ENCODE measurements at places on chromosomes 11 and 22.
A peak's percentile ranks its signal among the peaks of the same experiment; 100 is the strongest.

DNA sequence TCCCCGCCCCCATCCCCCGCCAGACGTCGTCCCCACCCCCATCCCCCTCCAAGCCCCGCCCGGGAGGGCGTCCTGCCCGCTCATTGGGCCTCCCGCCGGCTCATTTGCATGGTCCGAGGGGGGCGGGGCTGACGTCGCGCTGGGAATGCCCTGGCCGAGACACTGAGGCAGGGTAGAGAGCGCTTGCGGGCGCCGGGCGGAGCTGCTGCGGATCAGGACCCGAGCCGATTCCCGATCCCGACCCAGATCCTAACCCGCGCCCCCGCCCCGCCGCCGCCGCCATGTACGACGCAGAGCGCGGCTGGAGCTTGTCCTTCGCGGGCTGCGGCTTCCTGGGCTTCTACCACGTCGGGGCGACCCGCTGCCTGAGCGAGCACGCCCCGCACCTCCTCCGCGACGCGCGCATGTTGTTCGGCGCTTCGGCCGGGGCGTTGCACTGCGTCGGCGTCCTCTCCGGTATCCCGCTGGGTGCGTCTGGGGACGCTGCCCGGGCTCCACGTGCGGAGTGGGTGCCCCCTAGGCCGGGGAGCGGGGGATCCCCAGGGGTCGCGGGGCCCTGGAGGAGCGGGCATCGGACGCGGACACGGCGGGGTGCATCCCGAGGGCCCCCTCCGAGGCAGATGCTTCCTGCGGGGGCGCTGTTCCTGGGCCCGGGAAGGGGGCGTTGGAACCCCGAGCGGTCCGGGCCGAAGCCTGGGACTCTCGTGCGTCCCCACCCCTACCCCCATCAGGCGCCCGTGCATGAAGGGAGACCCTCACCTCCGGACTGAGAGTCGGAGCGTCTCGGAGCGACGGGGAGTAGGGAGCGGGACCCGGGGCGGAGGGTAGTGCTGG is at the start of gene PNPLA3:
TSS of gene PNPLA3 (plus strand) at position 175 of the 834 bp plus-strand sequence. CDS start at position 282, 107 bp downstream.
- peak; percentile 91 for DNase-seq

- DNase-seq, result no peak
These were observed 22.8 kb downstream of the LARGE1 start for GRCh38 chr22:33897448-33897835.

- no peak for DNase-seq
These were observed 449 bp upstream of the TOM1 start for GRCh38 chr22:35299217-35299672.

DNA sequence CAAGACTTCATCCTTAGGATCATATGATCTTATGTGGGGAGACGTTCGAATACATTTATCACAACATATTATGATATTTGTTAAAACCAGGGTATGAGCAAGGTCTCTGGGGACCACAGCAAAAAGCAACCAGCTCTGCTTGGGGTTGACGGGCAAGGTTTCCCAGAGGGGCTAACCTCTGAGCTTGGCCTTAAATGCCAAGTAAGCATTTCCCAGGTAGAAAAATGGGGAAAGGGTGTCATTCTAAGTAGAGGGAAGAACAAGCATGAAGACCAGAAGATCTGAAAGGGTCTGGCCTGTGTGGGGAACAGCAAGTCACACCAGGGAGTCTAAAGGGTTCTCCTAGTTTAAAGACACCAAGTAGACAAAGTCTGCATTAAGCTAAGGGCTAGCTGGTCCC is 24.1 kb downstream of the CLMP start:
- no peak for DNase-seq

DNA sequence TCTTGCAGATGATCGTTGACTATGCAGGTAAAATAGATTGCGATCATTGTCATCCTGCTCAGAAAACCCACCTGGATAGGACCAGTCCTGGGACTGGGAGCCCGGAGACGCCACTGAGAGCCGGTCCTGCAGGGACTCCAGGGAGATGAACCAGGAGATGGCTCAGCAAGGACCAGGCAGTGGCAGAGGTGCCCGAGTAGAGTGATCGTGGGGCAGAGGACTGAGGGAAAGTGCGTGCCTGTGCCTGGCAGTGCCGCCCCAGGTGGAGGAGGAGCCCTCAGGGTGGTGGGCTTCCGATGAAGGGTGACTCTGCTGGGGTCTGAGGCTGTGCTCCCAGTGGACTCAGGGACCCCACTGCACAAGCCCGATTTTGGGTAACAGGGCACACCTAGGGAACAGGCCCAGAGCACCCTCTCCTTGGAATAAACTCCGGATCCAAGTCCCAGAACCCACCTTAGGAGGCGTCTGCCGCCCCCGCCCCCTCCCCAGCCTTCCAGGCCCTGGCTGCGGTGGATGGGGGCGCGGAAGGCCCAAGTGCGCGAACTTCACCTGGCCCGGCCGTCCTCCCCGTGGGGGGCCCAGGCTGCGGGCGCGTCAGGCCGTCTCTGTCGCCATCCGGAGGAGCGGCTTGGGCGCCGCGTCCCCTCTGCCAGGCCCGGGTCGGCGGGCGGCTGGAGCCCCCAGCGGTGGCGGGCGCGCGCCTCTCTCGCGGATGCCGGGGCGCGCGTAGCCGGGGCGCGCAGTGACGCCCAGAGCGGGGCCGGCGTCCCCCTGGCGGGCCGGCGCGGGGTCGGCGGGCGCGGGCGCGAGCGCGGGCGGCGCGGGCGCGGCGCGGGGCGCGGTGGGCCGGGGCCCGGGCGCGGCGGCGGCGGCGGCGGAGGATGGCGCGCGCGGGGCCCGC is 1338.8 kb downstream of the BRD1 start:
- peak; percentile 38 for DNase-seq

DNA sequence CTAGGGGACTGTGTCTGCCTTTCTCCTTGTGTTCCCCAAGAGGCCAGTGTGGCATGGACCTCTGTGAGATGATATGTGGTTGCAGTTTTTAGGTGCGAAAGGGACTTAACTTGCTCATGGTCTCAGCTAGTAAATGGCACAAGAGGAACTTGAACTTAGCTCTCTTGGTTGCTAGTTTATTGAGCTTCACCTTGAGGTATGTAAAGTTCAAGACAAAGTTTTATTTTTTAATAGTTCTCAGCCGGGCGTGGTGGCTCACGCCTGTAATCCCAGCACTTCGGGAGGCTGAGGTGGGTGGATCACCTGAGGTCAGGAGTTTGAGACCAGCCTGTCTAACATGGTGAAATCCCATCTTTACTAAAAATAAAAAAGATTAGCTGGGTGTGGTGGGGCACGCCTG is 71.6 kb upstream of the SUSD2 start:
- DNase-seq, result no peak

GRCh38 chr11:87908086-87908485 is 267.2 kb downstream of the RAB38 start:
- no peak for DNase-seq

- DNase-seq, result no peak
These were observed 58.5 kb downstream of the FLI1 start for GRCh38 chr11:128752379-128752778.

GRCh38 chr11:7892840-7893254 is 38.2 kb downstream of the OR10A6 start:
- peak; percentile 49 for DNase-seq

- no peak for DNase-seq
These were observed 13.4 kb upstream of the HYLS1 start for GRCh38 chr11:125873881-125874555.

GRCh38 chr11:46066335-46066734 is 54.9 kb downstream of the PHF21A start:
- peak; percentile 10 for DNase-seq

DNA sequence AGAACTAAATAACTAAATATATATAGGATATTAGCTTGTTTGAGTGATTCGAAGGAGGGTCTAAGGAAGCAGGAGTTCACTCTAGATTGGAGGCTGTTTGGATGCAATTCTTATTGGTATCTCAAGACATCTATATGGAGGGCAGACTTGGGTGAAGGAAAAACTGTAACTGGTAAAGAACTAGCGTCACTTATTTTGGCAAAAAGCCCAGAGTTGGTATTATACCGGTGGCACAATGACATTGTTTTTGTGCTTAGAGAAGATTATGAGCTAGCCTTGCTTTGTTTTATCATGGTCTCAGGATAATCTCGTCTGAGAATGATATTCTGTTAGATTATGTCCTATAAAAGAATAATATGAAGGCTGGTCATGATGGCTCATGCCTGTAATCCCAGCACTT is 6.0 kb upstream of the SLC35F2 start:
- DNase-seq, result no peak

- no peak for DNase-seq
These were observed 154.9 kb downstream of the TRPC6 start for GRCh38 chr11:101428918-101429317.

GRCh38 chr22:44363013-44363979 is 50.5 kb upstream of the SHISAL1 start:
- DNase-seq, result no peak

DNA sequence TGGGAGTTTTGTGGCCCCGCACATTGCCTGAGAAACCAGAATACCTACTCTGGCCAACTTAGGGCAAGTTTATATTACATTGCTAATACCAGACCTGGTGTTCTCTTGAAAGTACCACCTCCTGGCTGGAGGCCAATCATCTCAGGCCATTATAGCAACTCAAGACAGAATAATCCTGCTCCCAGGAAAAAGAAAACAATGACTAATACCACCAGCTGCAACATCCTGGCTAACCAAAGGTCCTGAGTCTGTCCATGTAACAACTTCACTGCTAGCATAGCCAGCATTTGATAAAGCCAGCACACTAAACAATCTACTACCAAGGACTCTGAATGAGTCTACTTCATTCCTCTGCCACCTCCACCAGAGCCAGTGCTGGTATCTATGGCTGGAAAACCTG is 1298.7 kb upstream of the CNTN5 start:
- DNase-seq, result no peak

GRCh38 chr11:90124371-90124770 is 10.1 kb upstream of the NAALAD2 start:
- no peak for DNase-seq

DNA sequence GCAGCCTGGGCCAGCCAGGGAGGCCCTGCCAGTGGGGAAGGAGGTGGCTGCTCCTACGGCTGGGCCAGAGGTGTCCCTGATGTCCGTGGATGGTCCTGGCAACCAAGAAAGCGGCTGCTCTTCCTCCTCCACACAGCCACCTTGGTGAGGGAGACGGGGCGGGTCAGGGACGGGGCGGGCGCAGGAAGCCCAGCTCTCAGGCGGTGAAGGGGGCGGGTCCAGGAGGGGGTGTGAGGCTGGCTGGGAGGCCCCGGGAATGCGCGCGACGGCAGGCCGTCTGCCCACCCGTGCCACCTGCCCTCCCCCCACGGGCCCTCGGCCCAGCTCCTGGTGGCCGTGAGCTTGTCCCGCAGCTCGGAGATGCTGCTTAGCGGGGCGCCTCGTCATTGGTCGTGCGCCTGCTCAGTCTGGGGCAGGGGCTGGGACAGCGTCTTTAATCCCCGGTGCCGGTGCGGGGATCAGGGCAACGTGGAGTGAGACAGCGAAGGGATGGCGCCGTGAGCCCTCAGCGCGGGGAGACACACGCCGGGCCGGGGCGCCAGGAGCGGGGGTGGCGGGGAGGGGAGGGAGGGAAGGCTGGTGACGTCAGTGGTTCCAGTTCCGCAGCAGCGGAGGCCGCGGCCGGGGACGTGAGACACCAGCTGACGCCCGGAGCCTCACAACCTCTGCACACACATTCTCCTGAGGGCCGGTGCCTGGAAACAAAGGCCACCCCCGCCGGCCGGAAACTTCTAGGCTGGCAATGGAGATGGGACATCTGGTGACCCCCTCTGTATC is 6.7 kb upstream of the BRSK2 start:
- peak; percentile 48 for DNase-seq

- DNase-seq, result no peak
These were observed 56.0 kb upstream of the B3GNT6 start for GRCh38 chr11:76978239-76978638.

- no peak for DNase-seq
These were observed 5.9 kb downstream of the ASCL2 start for GRCh38 chr11:2264366-2265053.

GRCh38 chr11:1339066-1339675 is 29.7 kb upstream of the TOLLIP start:
- DNase-seq, result no peak

DNA sequence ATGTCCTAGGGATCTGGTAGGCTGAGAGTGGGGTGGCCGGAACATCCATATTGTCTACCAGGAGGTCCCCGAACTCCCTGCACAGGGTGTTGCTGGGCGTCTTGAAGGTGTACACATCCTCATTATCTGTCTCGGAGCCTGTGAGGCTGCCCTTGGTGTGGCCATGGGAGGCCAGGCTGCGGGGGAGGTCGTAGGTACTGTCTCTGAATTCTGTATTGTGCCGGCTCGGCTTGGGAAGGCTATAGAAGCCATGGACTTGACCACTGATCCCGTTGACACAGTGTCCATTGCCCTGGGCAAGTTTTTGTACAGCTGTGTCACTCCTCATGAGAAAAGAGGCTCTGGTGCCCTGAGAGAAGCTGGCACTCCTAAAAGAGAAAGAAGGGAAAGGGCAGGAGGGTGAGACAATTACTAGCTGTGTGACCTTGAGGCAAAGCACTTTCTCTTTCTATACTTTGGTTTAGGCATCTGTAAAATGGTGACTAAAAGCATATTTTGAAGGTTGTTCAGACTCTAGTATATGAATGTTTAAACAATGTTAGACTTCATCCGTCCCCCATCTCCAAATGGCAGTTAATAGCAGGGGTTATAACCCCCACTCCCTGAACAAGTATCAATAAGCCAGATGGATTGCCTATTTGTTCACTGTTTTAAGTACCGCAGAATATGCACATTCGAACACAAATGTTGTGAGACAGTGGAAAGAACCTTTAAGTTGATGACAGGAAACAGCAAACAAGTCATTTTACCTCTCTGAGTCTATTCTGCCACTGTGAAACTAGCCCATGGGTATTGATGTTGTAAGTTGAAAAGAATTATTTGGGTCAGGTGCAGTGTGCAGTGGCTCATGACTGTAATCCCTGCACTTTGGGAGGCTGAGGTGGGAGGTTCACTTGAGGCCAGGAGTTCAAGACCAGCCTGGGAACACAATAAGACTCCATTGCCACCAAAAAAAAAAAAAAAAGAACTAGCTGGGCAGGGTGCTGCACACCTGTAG is 38.3 kb downstream of the USP35 start:
- no peak for DNase-seq

GRCh38 chr11:71979094-71979493 is 19.6 kb upstream of the IL18BP start:
- DNase-seq, result no peak

DNA sequence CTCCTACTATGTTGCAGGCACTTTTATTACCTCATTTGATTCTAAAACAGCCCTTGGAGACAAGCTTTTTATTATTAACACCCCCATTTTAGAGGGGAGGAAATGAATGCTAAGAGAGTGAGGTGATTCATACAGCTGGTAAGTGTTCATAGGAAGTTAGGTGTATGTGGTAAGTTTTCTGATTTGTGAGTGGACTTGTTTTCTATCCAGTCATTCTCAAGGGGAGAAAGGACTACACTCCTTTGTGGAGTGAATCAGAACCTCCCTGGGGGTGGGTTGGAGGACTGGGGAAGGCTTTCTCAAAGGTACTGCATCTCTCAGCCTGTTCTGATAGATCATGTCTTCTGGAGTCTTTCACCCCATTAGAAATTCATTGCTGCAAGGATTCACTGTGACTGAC is 23.5 kb downstream of the PKNOX2 start:
- no peak for DNase-seq

- DNase-seq, result no peak
These were observed at the start of gene KDM4E for GRCh38 chr11:95024958-95025357. Gene KDM4E, plus strand, starts transcription at chr11:95025258. Its CDS starts 300 bp downstream, at chr11:95025558.

Data from renal pelvis (tissue), 12 donors.